ENCODE measurements at places on chromosomes 1 and 21. TPM values are rescaled to one million over a fixed set of nuclear protein-coding genes. Genes with fewer than 3 reads are reported as not detected.

- H3K4me3 ChIP-seq, result no peak overlapping the region
- no peak for DNase-seq
- H3K27ac ChIP-seq, result no peak overlapping the region
- H3K36me3 ChIP-seq, result peaks cover 6% of the 10 kb centered on the region
Observed at GRCh38 chr1:59445040-59445439, 148.1 kb downstream of the FGGY start.

VANGL2 gene
- 0.06 TPM for polyA plus RNA-seq

GRCh38 chr1:206769304-206769731, 1.3 kb upstream of the IL19 start:
- H3K27ac ChIP-seq, result no peak overlapping the region
- no peaks in the 10 kb centered on the region for H3K36me3 ChIP-seq
- H3K4me3 ChIP-seq, result no peak overlapping the region
- no peak for DNase-seq
- peaks cover 57% of the 10 kb centered on the region for H3K4me1 ChIP-seq

DNA sequence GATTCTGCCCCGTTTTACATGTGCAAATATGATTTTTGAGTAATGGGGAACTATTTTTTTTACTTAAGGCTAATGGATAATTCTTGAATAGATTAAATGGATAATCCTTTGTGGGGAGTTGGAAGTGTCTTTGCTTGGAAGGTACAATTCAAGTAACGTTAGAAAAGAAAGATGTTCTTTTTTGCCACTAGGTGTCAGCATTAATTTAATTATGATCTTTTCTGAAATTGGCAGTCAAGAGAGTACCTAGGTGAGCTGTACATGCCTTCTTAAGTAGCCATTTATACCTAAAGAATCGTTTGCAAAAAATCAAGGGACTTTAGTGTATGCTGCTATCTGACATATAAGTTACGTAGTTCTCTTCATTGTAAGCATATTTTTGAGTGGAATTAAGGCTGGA, 2.2 kb downstream of the FBXO28 start:
- peaks cover 29% of the 10 kb centered on the region for H3K4me1 ChIP-seq
- peaks cover 10% of the 10 kb centered on the region for H3K36me3 ChIP-seq
- H3K27ac ChIP-seq, result no peak overlapping the region
- H3K27me3 ChIP-seq, result no peaks in the 10 kb centered on the region
- DNase-seq, result peak; percentile 48
- H3K4me3 ChIP-seq, result peak overlapping the region; percentile 35

DNA sequence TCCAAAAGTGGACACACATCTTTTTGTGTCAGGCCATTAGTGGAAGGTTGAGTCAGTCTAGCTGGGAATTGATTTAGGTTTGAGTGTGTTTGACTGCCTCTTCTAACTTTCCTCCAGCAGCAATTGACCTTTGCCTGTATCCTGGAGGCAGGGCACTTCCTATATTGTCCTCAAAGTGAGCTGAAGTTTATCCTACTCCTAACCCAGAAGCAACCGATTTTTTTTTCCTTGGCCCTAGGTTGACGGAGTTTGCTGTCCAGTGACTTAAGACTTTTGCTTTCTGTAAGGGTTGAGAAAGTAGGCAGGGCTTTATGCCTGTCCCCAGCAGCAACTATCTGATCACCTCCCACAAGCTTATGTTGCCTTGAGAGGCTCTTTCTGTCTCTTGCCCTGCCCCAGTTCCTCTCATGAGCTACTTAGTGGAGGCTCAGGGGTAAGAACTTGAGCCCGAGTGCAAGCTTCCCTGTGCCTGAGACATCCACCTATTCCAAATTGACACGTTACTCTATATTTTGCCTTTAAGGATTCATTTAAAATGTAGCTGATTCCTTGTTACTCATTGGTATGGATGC, 30.9 kb downstream of the SLC35F3 start:
- H3K4me1 ChIP-seq, result no peaks in the 10 kb centered on the region
- H3K36me3 ChIP-seq, result no peaks in the 10 kb centered on the region
- no peaks in the 10 kb centered on the region for H3K27me3 ChIP-seq
- no peak overlapping the region for H3K4me3 ChIP-seq
- DNase-seq, result no peak

GRCh38 chr1:115969509-115969908, 6.8 kb upstream of the SLC22A15 start:
- DNase-seq, result no peak
- H3K4me3 ChIP-seq, result no peak overlapping the region
- no peak overlapping the region for H3K27ac ChIP-seq
- no peaks in the 10 kb centered on the region for H3K4me1 ChIP-seq
- peaks cover 29% of the 10 kb centered on the region for H3K27me3 ChIP-seq

GRCh38 chr1:149942207-149942606, 5.5 kb upstream of the MTMR11 start:
- no peak overlapping the region for H3K27ac ChIP-seq
- no peaks in the 10 kb centered on the region for H3K36me3 ChIP-seq
- peaks cover 22% of the 10 kb centered on the region for H3K27me3 ChIP-seq
- no peak overlapping the region for H3K4me3 ChIP-seq
- DNase-seq, result no peak

DNA sequence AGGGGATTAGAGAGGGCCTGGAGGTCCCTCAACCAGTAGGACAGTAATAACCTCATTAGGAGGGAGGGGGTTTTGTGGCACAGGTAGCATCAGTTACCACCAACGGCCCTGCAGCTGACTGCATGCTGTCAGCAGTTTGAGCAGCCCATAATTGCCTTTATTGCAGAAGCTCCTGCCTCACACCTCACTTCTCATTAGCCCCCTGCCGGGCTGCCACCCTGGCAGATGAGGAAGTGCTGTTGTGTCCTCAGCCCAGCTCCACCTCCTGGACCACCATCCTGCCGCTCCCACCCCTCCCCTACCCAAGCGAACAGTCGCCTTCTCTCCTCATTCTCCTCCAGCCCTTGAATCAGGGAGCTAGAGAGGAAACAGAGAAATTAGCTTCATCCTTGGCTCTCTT, 237.4 kb downstream of the LMX1A start:
- peaks cover 55% of the 10 kb centered on the region for H3K27me3 ChIP-seq
- H3K4me1 ChIP-seq, result no peaks in the 10 kb centered on the region
- no peaks in the 10 kb centered on the region for H3K36me3 ChIP-seq

YY1AP1 gene
- 56.1 TPM for polyA plus RNA-seq

- H3K4me1 ChIP-seq, result no peaks in the 10 kb centered on the region
- no peaks in the 10 kb centered on the region for H3K36me3 ChIP-seq
- H3K27me3 ChIP-seq, result no peaks in the 10 kb centered on the region
- H3K4me3 ChIP-seq, result no peak overlapping the region
- no peak for DNase-seq
- H3K27ac ChIP-seq, result no peak overlapping the region
Observed at GRCh38 chr1:216793303-216793702, 70.1 kb upstream of the ESRRG start.

GCSAML gene
- polyA plus RNA-seq, result 0.15 TPM

Data from naive B cell (primary cell).